ENCODE measurements at places on chromosomes 12 and 14.

- peak; percentile 66 for DNase-seq
Observed at GRCh38 chr14:67934087-67934486, 114.5 kb downstream of the RAD51B start.

GRCh38 chr12:6342140-6342889 lies 439 bp upstream of the TNFRSF1A start:
- DNase-seq, result no peak

- DNase-seq, result no peak
Observed at GRCh38 chr14:86003998-86004397, 474.1 kb downstream of the FLRT2 start.

GRCh38 chr12:54187075-54187474 lies 1.7 kb downstream of the SMUG1 start:
- DNase-seq, result no peak

DNA sequence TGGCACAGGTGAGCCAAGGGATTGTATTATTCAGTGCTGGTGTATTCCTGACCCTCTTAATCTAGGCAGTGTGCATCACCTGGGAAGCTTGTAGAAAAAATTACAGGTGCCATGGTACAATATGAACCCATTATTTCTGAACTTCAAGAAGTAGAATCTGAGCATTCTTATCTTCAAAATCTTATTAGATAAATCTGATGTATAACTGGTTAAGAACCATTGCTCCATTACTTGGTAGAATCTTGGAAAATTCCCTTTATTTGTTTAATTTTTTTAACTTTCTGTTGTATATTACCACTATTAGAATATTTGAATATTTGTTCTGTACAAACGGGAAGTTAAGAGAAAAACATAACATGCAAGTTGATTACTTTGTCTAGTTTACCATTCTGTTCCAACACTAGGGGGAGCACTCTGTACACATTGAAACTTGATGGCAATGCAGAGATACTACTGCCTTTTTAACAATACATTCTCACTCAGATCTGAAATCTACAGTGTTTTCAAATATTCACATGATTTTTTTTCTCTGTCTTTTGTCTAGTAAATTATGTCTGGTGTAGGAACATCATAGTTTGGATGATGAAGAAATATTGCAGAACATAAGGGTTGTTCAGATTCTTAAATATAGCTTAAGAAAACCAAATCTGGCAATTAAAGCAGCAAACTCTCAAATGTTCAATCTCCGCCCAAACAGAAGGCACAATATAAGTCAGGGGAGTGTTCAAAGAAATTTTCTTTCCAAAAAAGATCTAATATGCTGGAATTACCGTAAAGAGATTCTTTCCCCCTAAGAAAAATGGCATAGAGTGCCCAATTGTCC lies 196.6 kb downstream of the PCNX1 start:
- peak; percentile 31 for DNase-seq

DNA sequence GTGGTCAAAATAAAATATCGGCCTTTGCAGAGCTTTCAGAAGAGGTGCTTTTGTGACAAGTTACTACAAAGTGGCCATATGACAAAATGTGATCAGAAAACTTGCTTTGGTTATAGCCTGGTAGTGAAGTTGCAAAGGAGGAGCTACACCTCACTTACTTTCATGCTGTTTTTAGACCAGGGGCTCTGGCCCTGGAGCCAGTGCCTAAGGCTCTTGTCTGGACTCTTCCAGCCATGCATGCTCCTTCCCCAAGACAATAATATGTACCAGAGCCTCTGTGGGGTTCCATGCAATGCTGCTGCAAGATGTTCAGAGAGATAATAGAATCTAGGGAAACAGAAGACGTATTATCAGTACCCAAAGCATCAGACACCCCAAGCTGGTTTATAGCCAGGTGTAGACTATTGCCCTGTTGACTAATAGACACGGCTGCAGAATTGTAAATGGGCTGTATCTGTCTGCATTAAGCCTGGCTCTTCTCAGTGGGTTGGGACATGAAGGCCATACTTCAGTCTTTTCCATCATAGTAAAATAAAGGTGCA lies 88.5 kb downstream of the EGLN3 start:
- no peak for DNase-seq

- DNase-seq, result no peak
Observed at GRCh38 chr12:124442772-124443445, 124.5 kb downstream of the NCOR2 start.

GRCh38 chr14:32986791-32987540 lies 48.3 kb downstream of the NPAS3 start:
- no peak for DNase-seq

DNA sequence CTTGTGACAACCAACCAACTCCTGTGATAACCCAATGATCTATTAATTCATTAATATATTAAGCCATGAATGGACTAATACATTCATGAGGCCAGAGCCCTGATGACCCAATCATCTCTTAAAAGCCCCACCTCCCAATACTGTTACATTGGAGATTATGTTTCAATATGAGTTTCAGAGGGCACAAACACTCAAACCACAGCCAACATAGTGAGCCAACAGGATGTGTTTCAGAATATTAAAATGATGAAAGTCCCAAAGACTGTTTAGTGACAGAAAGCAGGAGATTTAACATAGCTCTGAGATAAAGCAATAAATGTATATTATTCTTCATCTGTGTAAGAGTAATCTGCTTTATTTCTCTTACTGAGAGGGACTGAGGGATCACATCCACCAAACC lies 71.7 kb downstream of the PTPRO start:
- DNase-seq, result no peak

- no peak for DNase-seq
Observed at GRCh38 chr12:106297681-106298080, 4.9 kb upstream of the TCP11L2 start.

- no peak for DNase-seq
Observed at GRCh38 chr14:68346556-68347343, 446.1 kb downstream of the ZFP36L1 start.

DNA sequence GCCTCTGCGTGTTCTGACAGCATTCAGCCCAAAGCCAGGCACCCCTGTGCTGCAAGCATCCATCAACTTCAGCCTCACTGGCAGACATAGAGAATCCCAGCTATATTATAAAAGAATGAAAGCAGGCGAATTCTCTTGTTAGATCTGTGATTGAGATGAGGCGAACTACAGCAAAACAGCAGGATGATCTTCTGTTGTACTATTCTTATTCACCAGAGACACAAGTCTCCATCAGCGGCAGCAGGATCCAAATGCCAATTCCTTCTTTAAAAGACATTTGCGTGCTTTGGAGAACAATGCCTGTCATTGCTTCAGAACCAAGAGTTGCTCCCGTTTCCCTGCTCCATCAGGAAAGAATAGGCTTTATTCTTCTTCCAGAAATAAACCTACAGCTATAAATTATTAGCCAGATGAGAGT lies 188.9 kb downstream of the SLC41A2 start:
- no peak for DNase-seq

- DNase-seq, result no peak
Observed at GRCh38 chr12:133038118-133038709, 905 bp downstream of the ZNF84 start.

GRCh38 chr14:35287431-35288013 lies 4.7 kb upstream of the PSMA6 start:
- no peak for DNase-seq

DNA sequence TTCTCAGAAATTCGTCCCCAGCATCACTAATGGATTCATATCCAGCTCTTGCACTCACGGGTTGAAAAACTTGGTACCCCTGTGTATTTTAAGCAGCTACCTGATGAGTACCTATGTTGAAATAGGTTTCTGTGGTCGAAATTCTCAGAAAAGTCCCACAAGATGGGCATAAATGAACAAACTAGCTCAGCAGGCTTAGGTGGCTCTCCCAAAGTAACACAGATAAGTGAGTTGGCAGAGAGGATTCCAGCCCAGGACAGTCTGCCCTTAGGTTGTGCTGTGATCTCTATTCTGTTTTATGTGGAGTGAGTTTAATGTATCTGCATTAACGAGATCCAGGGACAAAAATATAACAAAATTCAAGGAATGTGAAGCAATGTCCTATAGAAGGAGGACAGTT lies 92.3 kb downstream of the RGS6 start:
- DNase-seq, result no peak

Data from AG09319 (cell line).